ENCODE measurements at places on chromosomes 3 and 15. TPM values are rescaled to one million over a fixed set of nuclear protein-coding genes. Genes with fewer than 3 reads are reported as not detected.

DNA sequence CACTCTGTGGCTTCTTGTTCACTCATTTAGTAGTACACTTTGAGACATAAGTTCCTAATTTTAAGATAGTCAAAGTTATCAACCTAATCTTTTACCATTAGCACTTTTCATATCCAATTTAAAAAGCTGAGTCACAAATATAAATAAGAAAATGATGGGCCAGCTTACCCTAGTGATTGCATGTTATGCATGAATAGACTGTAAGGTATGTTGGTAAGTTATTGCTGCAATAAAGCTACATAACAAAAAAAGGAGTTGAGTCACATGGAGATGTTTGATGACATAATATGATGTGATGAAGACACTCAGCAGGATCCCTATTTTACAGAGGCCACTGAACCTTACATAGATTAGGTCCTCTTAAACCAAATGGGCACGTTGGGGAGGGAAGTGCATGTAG lies 161.3 kb downstream of the OCA2 start:
- DNase-seq: no peak

- no peak for DNase-seq
These were observed 47.8 kb upstream of the NDN start for GRCh38 chr15:23734862-23735261.

DNA sequence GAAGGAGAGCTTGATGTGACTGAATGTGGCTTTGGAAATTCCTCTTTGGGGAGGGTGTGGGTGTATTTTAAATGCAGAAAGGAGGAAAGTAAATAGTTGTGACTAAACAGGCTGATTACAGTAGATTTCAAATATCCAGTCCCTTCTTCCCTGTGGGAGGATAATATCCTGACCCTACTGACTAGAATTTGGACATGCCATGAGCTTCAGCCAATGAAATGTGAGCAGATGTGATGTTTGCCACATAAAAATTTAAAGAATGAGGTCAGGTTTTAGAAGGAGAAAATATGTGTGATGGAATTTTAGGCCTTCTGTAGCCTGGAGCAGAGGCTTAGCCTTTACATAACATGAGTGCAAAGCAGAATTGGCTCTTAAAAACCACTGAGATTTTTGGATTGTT lies 1218.9 kb downstream of the ROBO2 start:
- DNase-seq: no peak

IGSF10 gene
- 3.3 TPM for total RNA-seq

EXD1 gene
- not detected for total RNA-seq

DNA sequence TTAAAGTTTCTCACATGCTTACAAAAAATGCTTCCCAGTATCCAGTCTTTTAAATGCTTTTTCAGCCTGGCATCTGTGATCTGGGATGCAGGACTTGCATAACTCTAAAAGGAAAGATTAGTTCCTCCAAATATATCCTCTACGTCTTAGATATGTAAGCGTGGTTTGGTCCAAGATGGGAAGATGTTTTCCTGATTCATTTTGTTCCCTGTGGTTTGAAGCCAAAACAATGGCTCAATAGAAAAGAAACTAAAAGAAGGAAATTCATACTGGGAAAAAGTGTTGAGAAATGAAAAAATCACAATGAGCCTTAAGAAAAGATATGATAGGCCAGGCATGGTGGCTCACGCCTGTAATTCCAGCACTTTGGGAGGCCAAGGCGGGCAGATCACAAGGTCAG lies 1002.8 kb downstream of the NAALADL2 start:
- no peak for DNase-seq

DNA sequence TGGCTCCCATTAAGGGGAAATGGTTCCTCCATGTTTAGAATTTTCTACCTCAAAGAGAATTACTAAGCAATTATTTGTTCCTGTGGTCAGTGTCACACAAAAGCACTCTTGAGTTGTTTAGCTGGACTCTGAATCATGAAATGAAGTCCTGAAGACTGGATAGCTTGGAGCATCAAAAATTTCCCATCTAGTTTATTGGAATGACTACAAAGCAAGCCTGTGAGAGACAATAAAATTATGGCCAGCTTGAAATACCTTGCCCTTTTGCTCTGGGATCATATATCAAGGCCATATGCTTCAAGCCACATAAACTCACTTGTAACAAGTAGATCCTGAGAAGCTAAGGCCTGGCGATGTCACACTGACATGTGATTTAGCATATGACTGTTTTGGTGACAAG lies 292.3 kb downstream of the TIGIT start:
- no peak for DNase-seq

DNA sequence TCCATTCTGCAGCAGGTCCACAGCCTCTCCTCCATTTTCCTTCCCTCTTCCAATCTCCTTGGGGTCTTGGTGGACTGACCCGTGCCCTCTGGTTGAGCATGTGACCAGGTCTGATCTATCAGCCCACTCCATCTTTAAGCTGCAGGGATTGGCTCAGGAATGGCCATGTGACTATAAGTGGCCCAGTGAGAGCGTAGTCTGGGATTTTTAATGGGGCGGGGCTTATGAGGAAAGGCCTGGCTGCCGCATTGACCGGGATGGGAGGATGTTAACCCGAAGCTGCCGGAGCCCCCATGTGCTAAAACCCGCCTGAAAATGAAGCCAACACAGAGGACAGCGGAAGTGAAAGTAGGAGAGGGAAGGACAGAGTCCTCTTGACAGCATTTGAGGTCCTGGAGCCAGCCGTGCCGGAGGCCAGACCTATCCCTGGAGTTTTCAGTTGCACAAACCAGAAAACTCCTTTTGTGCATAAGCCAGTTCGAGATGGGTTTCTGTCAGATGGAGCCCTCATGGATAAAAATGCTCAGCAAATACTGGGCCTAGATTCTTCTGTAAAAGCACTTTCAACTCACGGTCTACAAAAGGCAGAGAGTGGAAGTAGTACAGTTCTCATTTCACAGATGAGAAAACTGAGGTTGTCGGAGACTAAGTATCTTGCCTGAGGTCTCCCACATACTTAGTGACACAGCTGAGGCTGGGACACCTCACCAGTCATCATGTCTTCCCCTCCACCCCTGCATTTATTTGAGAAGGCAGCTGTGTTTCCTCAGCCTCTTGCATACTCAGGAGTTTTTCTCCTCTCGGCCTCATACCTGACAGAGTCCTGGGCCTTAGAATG lies 61.9 kb downstream of the ATP2B2 start:
- no peak for DNase-seq

- peak; percentile 44 for DNase-seq
These were observed 64.3 kb downstream of the KLF13 start for GRCh38 chr15:31390777-31391486.

DNA sequence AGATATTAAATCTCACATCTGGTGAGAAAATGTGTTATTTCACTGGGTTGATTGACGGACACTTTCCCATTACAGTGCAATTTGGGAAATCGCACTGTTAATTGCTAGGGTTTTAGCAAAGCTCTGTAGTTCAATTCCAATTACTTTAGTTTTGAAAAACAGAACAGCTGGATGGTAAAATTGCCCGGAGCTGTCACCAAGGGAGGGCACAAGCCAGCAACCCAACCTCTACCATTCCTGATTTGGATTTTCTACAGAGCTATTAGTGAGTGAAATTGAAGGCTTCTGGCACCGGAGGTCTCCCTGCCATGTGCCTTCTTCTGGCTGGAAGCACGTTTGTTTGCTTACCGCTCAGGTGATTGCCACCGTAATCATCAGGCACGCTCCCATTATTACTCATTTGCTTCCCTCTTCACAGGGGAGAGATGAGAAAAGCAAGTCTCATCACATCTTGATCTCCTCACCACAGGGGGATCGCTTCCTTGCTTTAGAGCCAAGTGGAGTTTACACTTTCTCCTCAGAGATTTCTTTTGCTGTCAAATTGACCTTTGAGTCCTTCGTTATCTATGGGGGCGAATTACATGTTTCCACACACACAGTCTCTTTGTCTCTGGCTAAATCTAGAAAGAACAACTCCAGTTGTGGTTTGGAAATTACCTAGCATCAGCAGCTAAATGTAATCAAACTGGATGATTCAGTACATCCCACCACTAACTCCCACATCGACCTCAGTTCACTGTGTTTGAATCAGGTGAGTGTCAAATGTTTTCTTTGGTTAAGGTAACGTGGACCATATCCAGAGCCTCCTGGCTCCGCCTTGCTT lies 421.7 kb upstream of the GOLIM4 start:
- DNase-seq: no peak

PPP1R14D gene
- not detected for total RNA-seq

- DNase-seq: no peak
These were observed 18.8 kb upstream of the JMJD7 start for GRCh38 chr15:41809121-41809520.

DNA sequence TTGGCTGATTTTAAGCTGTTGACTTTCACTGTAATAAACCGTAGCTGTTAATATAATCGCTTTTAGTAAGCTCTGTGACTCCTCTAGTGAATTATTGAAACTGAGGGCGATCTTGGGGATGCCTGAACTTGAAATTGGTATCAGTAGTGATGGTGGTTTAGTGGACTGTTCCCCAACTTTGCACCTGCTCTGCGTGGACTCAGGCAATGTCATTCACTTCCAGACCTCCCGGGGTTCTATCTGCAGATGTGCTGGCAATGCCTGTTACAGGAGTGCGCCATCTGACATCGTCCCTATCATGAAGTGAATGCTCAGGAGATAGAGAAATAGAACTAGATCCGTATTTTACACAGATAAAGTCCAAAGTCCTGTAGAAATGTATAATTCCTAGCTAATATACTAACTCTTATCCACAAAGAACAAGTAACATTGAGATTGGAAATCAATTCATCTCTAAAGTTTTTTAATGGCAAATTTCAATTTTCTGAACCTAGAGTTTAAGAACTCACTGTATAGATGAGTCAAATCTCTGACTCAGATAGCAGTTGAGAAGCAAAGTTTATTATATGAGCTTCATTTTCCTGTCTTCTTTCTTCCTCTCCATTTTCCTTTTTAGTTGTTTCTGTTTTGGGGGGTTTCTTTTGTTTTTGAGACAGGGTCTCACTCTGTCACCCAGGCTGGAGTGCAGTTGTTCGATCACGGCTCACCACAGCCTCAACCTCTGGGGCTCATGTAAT lies 51.8 kb downstream of the HEG1 start:
- DNase-seq: no peak

- DNase-seq: no peak
These were observed 4.7 kb downstream of the TMCC1 start for GRCh38 chr3:129888771-129889170.

DNA sequence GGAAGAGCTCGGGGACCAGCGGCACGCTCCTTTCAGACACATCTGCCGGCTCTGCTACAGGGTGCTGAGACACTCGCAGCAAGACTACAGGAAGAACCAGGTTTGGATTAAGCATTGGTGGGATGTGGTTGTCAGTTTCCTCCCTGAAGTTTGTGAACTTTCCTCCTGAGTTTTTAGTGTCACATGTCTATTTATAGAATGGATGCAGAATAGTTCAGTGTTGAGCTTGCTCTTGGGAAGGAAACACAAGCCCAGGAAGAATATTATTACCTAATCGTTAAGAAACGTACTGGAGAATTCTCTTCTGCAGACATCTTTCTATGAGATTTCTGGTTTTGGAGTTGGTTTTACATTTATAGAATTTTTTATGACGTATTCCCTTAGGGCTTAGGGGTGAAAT lies 172.0 kb downstream of the ITPR1 start:
- no peak for DNase-seq

CLDN11 gene
- total RNA-seq: 10.6 TPM

ALDH1A2 gene
- total RNA-seq: 72.7 TPM

WDR76 gene
- 4.1 TPM for total RNA-seq
